ENCODE measurements at places on chromosomes 4 and X.

GRCh38 chr4:8342651-8343261 is 73.2 kb downstream of the HTRA3 start:
- DNase-seq, result no peak

DNA sequence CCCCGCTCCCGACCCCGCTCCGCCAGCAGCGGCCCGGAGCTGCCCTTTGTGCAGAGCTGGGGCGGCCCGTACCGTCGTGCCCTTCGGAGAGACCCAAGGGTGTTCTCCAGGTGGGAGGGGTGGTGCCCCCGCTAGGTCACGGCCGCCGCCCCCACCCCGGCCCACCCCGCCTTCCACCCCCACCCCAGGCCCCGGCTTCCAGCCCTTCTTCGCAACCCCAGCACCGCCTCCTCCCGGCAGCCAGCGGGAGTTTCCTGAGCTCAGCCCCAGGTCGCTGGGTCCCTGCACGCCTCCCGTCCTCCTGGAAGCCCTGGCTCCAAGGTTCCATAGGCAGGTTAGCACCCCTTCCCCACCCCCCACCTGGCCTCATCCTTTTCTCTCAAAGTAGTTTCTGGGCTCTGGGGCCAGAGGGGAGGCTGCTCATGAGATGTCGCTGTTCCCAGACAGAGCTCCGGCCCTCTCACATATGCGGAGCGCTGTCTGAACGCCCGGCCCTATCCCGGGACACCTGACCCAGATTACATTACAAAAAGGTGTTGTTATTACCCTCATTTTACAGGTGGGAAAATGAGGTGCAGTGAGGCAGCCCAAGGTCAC is 25.2 kb upstream of the FGFR3 start:
- no peak for DNase-seq

DNA sequence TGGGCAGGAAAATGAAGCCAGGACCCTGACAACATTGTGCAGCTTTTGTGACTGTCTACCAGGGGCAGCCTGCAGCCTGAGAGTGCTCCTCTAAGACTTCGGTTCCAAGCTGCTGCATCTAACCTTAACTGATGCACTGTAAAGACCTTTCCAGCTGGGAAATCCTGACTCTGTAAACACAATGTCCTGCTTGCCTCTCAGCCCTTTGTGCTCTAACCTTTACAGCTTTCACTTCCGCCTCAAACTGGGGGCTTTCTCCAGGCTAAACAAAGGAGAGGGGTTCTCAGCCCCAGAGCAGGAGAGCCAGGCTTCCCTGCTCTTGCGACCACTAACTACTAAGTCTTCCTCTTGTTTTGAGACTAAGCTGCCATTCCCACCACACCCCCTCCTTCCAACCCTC is 19.3 kb upstream of the RASL11B start:
- DNase-seq, result no peak

- DNase-seq, result no peak
Measured at GRCh38 chr4:167550021-167550420, 315.7 kb upstream of the SPOCK3 start.

DNA sequence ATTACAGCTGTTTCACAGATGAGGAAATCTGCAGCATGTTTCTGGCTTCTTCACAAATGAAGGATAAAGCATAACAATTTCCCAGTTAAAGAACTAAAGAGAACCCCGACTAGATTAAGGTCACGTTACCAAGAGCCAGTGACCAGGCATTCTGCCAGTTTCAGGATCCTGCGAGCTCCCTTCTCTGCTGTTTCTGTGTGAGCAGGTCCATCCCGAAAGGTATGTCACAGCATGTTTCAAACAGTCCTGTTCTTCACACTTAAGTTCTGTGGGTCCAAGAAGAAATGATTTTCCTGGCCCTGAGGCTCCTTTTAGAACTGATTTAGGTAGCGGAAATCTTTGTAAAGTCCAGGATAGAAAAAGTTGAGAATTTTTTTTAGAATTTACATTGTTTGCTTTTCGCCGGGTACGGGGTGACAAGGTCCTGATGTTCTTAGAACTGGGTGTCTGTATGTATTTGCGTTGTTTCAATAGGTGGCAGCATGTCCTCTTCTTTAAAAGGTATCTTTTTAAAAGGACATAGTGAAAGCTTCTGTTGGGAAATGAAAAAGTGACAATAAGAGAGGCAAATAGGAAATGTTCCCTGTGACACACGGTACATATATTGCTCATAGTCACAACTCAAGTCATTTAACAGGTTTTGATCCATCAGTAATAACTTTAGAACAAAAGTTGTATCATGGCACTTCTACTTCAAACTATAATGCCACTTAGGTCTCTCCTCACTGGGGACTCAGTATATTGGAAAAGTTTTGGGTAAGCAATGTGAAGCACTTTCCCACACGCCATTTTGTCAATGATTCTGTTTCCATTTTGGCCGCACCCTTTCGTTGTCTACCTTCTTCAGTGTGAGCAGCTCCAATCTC is 18.4 kb downstream of the IL21 start:
- no peak for DNase-seq

DNA sequence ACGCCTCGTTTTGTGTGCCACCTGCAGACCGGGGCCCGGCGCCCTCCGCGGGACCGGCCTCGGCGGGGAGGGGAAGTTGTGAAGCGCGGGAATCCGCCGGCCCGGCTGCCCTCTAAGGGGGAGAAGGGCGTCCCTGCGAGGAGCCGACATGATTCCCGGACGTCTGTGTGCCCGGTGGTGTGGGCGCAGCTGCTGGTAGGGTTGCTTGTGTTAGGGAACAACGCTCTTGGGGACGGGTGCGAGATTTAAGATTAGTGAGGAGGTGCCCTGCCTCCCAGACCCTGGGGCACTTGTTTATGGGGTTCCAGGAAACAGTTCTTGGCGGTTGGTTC is 627 bp downstream of the CDKN2AIP start:
- DNase-seq, result no peak

DNA sequence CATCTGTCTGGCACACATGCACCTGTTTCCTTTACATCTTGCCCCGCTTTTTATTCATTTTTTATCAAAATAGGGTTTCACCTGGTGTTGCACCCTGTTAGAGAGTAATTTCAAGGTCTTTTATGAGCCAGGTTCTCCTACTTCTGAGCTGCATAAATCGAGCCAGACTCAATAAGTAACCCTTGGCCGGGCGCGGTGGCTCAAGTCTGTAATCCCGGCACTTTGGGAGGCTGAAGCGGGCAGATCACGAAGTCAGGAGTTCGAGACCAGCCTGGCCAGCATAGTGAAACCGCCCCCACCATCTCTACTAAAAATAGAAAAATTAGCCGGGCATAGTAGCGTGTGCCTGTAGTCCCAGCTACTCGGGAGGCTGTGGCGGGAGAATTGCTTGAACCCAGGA is 1.0 kb upstream of the PPP2R3B start:
- DNase-seq, result no peak

DNA sequence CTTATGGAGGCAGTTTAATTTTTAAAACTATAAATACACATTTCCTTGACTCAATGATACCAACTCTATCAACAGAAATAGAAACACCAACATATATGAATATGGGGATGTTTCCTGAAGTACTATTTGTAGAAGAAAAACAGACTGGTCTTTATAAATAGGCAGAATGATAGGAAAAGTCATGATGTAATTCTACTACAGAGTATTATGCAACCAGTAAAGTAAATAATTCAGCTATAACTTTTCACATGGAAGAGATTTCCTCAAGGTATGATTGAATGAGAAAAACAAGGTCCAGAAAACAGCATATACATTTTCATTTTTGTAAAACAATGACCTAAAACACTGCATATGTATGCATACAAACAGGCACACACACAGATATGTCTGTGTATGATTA is 56.2 kb downstream of the GPRIN3 start:
- DNase-seq, result no peak

DNA sequence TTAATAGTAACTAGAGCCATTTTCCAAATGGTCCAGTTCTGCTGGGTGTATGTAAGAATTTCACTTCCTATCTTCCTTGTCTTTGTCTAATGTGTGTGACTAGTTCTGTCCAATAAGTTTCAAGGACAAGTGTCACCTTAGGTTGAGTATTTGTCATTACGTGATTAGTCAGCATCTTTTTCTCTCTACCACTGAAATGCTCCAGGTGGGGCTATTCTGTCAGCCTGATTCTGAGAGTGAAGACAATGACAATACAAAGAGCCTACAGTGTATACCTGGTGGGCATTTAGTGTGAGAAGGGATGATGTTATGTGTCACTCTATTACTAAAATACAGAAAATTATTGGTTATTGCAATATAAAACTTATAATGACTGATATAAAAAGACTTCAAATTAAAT is 876.3 kb downstream of the C4orf33 start:
- no peak for DNase-seq

GRCh38 chr4:172390331-172390730 is 577.1 kb downstream of the GALNTL6 start:
- no peak for DNase-seq

DNA sequence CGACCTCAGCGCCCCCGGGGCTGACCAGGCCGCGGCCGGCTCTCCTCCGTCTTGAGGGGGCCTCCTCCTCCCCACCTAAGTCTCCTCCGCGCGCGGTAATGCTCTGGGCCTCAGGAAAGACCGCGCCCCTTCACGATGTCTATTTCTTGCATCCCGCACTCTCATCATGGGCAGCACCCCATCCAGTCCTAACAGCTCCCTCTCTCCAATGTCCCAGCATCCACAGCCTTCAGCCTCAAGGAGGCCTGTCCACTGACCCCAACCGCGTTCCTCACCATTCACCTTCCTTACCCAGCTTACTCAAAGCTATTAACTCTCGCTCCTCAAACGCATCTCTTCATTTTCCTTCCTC is 77.5 kb downstream of the MAGED4 start:
- DNase-seq, result no peak

DNA sequence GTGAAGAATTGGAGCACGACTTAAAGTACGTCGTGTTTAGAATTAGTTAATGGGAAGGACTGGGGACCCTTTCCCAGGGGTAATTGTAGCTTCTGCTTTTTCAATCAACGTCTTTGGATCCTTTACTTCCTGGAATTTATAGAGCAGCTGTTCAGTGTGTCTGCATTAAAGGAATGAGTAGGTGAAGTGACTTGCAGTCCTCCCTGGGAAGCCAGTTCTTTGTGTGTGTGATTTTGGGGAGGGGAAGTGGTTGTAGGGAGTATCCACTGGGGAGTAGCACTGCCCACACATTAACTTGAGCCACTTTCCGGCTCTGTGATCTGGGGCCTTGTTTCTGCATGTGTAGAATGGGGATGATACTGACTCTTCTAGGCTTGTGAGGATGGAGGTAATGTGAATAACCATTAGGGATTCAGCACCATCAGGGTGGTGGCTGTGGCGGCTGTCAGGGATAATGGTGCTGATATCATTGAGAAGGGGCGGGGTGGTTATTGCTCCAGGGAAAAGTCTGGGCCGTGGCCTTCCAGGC is 54.7 kb downstream of the TMEM131L start:
- no peak for DNase-seq

DNA sequence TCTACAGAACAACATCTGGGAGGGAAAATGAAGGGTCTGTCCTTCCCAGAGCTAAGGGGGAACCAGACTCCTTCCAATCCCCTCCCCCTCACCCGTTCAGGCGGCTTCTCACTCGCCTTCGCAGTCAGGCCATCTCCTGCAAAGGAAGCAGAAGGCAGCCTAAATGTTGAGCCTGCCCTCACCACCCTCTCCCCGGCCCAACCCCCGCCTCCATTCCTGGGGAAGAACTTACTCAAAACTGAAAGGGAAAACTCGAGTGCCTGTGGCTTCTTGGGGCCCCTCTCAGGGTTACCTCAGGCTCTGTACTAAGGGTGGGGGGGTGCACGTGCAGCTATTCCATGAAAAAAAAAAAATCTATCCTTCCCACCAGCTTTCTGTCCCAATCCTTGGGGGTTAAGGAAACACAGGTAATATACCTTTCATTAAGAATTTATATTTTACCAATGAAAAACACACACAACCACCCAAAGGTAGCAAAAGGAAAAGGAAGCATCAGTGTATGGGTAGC is 2.4 kb downstream of the ZMYM3 start:
- no peak for DNase-seq

DNA sequence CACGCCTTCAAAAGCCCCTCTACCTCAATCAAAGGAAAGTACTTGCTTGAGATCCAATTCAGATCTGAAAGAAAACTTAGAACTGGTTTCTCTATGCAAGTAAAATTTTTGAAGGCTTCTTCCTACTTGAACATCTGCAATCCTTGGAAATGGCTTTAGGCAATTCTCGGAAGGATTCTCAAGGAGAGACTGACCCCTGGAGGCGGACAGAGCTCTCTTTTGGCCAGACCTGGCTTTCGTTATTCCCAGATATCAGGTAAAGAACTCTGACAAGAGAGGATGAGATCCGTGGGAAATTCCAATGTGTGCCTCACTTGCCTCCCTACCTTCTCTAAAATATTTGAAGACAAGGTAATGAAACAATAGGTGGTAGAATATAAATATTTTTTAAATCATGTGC is 670.3 kb upstream of the FAM241A start:
- no peak for DNase-seq

GRCh38 chr4:153433754-153434105 is 32.4 kb upstream of the TMEM131L start:
- no peak for DNase-seq

DNA sequence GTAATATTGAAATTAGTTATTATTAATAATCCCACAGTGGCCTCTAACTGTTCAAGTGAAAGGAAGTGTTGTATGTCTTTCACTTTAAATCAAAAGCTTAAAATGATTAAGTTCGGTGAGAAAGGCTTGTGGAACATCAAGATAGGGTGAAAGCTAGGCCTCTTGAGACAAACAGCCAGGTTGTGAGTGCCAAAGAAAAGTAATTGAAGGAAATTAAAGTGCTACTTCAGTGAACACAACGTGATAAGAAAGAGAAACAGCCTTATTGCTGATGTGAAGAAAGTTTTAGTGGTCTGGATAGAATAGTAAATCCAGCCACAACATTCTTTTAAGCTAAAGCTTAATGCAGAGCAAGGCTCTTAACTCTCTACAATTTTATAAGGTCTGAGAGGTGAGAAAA is 42.6 kb upstream of the IL13RA2 start:
- no peak for DNase-seq

DNA sequence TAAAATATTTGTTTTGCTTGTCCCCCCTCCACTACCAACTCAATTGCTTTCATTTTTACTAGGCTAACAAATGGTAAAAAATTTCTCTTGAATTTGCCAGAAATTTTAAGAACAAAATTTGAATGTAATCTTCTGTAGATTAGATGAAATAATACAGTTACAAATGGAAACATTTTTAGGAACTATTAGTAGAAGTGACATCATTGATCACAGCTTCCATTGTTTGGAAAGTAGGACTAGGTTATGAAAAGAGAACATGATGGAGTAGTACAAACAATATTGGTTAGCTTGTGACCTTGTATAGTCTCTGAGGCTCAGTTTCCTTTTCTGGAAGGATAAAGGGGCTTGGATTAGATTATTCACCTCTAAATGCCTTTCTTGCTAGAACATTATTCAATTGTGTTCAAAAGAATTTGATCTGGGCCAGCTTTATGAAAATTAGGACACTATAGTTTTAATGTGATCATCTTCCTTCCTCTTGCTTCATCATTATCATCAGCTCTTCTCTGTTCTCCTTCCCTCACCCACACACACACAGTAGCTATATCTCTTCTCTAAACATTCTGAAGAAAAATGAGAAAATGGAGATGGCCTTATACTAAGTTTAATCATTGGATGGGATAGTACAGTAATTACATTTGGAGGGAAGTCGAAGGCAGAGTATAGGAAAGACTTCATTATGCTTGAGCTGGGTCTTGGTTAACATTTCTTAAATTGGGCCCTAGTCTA is 9.9 kb downstream of the MTMR1 start:
- no peak for DNase-seq

GRCh38 chr4:174047363-174047762 is 236.1 kb downstream of the FBXO8 start:
- no peak for DNase-seq

- no peak for DNase-seq
Measured at GRCh38 chr4:185965426-185966384, 103.3 kb upstream of the TLR3 start.

- DNase-seq, result no peak
Measured at GRCh38 chr4:166198516-166199310, 325.7 kb downstream of the TLL1 start.
